Non-pigmented ciliary epithelial cell (primary cell): ENCODE measurements at places on chromosomes 16 and 17.

DNA sequence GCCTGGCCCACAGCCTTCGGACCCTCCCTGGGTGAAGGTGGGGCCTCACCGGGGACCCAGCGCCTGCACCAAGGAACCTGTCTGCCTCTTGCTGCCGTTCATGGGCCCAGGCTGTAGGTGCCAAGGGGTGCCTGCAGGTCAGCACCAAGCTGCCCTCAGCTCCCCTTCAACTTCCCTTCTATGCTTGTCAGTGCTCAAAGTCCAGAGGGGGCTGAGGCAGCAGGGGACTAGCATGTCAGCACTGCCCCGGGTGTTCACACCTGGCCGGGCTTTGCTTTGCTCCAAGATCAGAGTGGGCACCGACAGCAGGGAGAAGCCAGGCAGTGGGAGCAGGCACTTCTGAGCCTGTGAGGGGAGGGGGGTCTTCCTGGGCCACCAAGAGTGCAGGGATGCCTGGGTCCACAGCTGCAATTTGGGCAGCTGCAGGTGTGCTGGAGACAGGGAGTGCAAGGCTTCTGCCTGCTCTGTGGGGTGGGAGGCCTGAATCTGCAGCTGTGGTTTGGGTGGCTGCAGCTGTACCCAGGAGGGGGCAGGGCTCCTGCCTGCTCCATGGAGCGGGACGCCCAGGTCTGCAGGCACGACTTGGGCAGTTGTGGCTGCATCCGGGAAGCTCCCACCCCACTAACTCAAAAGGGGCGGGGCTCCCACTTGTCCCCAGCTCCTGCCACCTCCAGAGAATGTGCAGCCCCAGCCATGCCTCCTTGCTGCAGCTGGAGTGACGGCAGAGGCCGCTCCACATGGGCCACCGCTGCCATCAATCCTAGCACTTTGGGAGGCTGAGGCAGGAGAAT is 27.6 kb upstream of the PRM1 start:
- no peak for DNase-seq

GRCh38 chr16:82400046-82400445 is 226.7 kb upstream of the CDH13 start:
- no peak for DNase-seq

GRCh38 chr16:65281586-65281985 is 159.7 kb upstream of the CDH11 start:
- no peak for DNase-seq

DNA sequence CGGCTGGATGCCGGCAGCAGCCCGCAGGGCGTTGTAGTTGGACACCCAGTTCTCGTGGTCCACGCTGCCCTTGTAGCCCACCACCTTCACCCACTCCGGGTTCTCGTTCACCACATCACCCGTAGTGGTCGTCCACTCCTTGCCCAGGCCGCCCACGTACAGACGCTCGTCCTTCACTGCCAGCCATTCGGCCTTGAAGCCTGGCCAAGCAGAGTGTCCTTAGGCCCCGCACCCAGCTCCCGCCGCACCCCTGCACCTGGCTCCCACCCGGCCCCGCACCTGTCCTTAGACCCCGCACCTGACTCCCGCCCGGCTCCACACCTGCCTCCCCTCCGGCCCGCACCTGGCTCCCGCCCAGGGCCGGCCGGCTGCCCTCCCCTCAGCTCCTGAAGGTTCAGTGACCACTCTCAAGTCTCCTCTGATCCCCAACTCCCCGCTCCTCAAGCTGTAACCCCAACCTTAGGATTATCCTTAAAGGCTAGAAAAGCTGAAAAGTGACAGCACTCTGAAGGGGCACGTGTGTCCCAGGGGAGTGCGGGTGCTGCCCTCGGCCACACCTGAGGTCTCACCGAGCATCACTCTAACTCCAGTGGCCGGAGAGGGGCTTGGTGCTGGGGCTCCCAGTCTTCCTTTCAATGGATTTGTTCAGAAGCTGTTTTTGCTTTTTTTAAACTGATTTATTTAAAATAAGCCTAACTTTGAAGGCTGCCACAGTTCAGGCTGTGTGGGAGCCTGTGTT is 14.4 kb downstream of the CANT1 start:
- no peak for DNase-seq

DNA sequence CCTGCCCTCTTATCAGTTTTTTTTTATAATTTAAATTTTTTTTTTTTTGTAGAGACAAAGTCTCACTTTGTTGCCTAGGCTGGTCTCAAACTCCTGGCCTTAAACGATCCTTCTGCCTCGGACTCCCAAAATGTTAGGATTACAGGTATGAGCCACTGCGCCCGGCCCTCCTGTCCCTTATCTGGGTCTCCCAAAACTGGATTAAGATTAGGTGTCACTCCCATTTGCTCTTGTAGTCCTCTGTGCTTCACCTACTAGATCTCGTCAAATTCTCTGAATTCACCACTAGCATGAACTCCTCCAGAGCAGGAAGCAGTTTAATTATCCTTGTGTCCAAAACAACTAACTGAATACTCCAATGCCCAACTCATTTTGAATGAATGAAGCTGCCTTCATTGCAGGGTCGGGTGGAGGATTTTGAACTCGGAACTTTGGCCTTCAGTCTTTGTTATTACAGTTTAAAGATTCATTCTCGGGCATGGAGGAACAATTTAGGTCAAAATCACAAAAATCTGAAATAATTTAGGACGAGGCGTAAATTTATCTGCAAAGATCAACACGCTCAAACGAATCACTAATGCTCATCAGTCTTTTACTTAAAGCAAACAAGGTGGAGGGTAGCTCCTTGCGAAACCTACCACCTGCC is 802 bp upstream of the ATXN2L start:
- no peak for DNase-seq

- DNase-seq, result no peak
Observed at GRCh38 chr17:55845385-55845784, 94.5 kb downstream of the PCTP start.

- DNase-seq, result no peak
Observed at GRCh38 chr17:28087743-28088142, 45.3 kb downstream of the NLK start.

- no peak for DNase-seq
Observed at GRCh38 chr16:30028438-30029076, 2.5 kb downstream of the TLCD3B start.

DNA sequence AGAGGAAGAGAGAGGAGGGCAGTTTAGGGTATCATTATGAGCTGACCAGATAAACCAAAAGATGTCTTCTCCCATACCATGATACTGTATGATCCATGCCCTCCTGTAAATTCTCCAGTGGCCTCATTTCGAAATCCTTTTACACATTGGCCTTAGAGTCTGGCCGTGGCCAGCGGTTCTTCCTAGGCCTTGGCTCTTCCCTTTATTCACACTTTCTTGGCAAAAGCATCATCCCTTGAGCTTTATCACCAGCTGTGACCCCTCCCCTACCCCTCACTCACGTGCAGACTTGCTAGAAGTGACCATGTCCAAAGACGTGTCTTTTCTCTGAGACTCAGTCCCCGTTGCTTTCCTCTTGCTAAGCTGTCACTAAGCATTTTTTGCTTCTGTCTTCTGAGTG is 22.8 kb downstream of the KATNIP start:
- DNase-seq, result no peak

GRCh38 chr17:74852237-74853047 is 7.2 kb downstream of the GRIN2C start:
- DNase-seq, result no peak

DNA sequence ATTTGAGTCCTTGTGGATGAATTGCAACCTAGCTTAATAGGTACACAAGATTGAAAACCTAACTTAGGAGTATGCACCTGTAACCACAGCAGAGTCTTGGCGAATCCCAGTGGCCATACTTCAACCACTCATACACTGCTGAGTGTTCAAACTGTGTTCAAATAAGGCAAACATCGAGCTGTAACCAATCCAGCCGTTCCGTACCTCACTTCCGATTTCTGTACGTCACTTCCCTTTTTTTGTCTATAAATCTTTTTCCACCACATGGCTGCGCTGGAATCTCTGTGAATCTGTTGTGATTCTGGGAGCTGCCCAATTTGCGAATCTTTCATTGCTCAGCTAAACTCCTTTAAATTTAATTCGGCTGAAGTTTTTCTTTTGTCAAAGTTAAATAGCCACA is 190.6 kb downstream of the MAF start:
- no peak for DNase-seq

DNA sequence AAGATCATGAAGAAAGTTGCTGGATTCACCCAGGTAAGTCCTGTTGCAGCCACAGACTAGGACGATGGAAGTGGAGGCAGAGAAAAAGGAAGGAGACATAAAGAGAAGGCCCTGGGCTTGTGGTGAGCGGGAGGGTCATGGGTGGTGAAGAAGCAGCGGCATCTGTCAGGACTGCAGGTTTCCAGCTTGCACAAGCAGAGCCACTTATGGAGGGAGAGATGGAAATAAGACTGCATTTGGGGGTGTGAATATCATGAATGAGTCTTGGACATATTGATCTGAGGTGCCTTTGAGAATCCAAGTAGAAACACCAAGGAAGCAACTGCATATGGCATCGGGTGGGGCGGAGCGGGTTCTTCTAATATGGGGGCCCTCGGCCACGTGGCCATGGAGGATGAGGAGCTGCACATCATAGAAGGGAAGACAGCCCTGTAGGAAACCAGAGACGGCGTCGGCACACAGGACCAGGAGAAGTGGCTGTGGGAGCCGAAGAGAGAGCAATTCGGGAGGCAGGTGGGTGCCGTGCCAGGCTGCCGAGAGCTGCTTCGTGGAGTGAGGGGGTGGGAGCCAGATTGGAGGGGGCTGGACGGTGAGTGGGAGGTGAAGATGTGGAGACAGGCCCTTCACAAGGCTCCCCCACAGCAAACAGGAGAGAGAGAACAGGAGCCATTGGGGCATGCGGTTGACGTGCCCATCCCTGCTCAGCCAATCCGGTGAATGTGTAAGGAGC is 243.5 kb downstream of the GSG1L start:
- no peak for DNase-seq

GRCh38 chr16:89890200-89890599 is 16.8 kb downstream of the TCF25 start:
- DNase-seq, result no peak

GRCh38 chr17:44911133-44912001 is 3.9 kb downstream of the GFAP start:
- no peak for DNase-seq

- DNase-seq, result no peak
Observed at GRCh38 chr16:82880346-82880745, 253.6 kb downstream of the CDH13 start.

DNA sequence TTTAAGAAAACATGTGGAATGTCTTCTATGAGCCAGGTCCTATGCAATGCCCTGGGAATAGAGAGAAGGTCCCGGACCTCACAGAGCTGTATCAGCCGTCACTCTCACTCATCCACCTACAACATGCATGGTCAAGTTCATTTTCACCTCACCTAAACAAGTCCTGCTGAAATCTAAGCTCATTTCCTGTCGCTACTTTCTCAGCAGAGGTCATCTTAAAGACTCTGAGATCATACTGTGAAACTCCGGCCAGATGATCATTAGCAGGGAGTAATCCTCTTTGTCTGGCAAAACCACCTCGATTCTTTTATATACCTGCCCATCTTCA is 66.2 kb upstream of the LYRM9 start:
- DNase-seq, result no peak

GRCh38 chr17:27895123-27895895 is 2.1 kb upstream of the LYRM9 start:
- no peak for DNase-seq
